ENCODE measurements at places on chromosomes 3 and 15.

GRCh38 chr3:180871901-180872300 lies 40.6 kb upstream of the FXR1 start:
- no peak for DNase-seq

- no peak for DNase-seq
These were observed 59.7 kb upstream of the TBL1XR1 start for GRCh38 chr3:177257006-177257405.

DNA sequence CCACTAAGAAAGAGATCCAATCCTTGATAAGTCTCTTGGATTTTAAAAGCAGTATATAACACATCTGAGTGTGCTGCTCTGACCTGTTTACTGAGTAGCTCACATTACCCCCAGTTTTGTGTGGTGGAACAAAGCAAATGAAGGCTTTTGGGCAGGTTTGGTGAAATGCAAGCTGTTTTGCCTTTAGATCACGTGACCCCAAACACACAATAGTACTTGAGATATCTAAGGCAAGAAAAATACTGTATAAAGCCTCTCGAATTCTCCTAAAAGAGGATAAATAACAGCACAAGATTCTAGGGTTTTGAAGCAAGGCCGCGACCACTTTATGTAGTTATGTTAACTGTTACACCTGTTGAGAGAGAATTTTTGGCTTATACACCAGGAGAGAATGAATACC lies 49.3 kb upstream of the TRIM42 start:
- DNase-seq = no peak

- DNase-seq = no peak
These were observed 280.3 kb downstream of the XXYLT1 start for GRCh38 chr3:194990454-194991337.

- no peak for DNase-seq
These were observed 274.8 kb upstream of the CNTN4 start for GRCh38 chr3:1823867-1824266.

DNA sequence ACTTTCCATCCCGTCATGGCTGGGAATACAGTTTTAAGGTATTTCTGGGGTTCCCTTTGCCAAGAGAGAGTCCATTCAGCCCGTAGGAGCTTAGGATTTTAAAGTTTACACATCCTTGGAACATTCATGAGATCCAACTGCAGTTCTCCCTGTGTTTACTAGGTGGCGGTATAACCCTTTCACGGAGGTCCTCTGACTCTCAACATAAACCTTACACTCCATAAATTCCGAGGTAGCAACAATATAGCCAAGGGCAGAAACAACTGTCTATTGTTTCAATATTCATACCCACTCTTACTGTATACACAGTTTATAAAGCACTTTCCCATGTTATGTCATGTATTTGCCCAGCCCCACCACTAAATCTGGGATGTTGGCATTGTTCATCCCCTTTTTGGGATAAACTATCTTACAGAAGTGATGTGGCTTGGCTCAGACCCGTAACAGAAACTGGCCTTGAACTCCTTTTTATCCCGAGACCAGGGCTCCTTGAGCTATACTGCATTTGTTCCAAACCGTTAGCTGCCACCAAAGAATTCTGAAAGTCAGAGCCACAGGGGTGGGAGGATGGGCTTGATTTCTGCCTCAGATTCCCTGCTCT lies 69.2 kb upstream of the COL6A5 start:
- peak; percentile 20 for DNase-seq

DNA sequence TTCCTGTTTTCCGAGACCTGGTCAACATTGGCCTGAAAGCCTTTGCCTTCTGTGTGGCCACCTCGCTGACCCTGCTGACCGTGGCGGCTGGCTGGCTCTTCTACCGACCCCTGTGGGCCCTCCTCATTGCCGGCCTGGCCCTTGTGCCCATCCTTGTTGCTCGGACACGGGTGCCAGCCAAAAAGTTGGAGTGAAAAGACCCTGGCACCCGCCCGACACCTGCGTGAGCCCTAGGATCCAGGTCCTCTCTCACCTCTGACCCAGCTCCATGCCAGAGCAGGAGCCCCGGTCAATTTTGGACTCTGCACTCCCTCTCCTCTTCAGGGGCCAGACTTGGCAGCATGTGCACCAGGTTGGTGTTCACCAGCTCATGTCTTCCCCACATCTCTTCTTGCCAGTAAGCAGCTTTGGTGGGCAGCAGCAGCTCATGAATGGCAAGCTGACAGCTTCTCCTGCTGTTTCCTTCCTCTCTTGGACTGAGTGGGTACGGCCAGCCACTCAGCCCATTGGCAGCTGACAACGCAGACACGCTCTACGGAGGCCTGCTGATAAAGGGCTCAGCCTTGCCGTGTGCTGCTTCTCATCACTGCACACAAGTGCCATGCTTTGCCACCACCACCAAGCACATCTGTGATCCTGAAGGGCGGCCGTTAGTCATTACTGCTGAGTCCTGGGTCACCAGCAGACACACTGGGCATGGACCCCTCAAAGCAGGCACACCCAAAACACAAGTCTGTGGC lies 16.9 kb downstream of the TMEM43 start:
- DNase-seq = no peak

- no peak for DNase-seq
These were observed 371.2 kb upstream of the RARB start for GRCh38 chr3:25056803-25057351.

- peak; percentile 12 for DNase-seq
These were observed 72.9 kb downstream of the RPL39L start for GRCh38 chr3:187066228-187066995.

DNA sequence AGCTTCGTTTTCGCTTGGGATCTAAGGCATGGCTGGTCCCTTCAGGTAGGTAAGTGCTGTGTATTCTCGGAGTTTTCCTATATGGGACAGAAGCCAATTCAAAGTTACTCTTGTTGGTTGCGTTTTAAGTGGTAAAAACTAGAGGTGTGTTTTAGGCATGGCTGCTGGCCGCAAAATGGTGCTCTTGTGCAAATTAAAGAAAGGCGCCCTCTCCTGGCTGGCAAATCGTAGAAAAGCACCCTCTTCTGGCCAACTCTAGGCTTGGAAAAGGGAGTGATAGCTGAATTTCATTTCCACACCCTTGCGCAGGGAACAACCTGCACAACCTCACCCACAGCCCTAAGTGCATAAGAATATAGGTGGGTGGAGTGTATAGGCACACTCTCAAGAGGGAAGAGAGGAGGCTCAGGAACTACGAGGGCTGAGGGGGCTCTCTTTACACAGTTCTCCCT lies 23.5 kb downstream of the DRD3 start:
- no peak for DNase-seq

GRCh38 chr3:98812851-98813374 lies 49.8 kb downstream of the ST3GAL6 start:
- peak; percentile 51 for DNase-seq

All from NCI-H1092 treated with DMSO at 0.1 percent for 48 hours (cell line).